Stimulated activated CD4-positive, alpha-beta T cell treated with anti-CD3 and anti-CD28 coated beads, TNF-alpha, amount 100 ng/mL, for 1 hour (primary cell): ENCODE measurements at places on chromosomes 12 and 14.

- no peak for DNase-seq
Measured at GRCh38 chr14:32134448-32135097, 57.5 kb downstream of the ARHGAP5 start.

- DNase-seq, result no peak
Measured at GRCh38 chr14:89085737-89086382, 261.4 kb downstream of the TTC8 start.

DNA sequence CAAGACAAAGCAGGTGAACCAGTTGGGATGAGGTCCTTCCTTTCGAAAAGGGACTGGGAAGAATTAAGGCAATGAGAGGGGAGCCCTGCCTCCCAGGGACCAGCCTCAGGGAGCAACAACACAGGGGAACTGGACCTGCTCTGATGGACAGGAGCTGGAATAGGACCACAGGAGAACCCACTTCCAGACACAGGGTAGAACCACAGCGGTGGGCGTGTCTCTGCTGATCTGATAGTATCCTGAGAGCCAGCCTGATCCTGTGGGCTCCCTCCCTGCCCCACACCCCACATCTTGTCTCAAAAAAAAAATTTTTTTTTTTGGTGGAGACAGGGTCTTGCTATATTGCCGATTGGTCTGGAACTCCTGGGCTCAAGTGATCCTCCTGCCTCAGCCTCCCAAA lies 13.6 kb upstream of the PLEK2 start:
- no peak for DNase-seq

DNA sequence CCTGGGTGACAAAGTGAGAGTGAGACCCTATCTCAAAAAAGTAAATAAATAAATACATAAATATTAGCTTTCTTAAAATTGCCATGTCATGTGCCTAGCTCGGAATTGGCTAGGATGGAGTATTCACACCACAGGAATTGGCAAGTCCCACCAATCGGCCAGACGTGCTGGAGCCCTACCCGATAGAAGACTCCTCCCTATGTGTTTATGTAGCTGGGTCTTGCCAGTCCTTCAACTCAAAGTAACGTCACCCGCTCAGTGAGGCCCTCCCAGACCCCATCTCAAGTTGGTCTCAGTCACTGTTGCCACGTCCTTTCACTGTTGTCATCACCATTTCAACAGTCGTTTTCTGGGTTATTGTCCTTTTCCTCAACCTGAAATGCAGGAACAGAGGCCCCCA lies 20.2 kb downstream of the VRTN start:
- DNase-seq, result no peak

DNA sequence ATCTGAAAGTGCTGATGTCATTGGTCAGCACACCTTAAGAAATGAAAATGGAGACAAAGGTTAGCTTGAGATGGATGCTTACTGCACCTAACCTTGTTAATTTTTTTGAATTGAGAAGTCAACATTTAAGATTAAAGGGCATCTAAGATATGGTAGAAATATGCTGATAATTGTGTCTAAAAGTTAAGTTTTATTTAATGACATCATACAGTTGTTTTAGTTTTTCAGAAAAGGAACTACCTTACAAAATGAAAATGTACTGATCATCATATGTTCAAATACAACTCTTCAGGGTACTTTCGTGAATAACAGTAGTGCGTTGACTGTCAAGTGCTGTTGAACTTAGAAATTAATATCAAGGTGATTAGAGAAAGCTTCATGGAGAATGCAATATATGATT lies 2.5 kb downstream of the SMCO3 start:
- DNase-seq, result no peak

GRCh38 chr12:10252201-10252600 lies 39.5 kb downstream of the GABARAPL1 start:
- DNase-seq, result no peak

- no peak for DNase-seq
Measured at GRCh38 chr12:43407816-43408645, 144.0 kb downstream of the ADAMTS20 start.

- DNase-seq, result no peak
Measured at GRCh38 chr12:61758661-61759060, 501.5 kb upstream of the USP15 start.

DNA sequence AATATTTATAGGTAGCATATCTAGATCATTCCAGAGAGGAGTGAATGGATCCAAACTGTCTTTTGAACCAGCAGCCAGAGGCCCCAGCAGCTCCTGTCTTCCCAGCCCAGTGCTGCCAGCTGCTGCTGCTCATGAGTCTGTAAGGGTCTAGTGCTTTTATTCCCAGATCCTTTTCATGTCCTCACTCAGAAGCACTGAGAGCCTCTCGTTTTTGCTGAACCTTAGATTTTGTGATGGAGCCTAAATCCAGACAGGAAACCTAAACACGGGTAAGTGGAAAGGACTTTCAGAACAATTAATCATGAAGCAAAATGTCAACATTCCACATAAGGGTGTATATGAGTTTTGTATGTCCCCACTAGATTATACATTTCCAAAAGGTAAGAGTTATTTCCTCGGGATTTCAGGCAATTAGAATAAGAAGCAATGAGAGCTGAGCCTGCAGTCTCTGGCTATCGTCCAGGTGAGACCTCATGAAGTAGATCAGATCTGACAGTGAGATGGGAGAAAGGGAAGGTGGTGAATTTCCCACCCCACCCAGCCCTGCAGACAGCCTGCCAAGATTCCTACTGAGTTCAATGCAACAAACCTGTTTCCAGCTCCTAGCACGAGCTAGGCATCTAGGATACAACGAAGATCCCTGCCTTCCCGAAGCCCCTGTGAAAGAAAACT lies 84.4 kb downstream of the NINJ2 start:
- DNase-seq, result no peak

- no peak for DNase-seq
Measured at GRCh38 chr14:101501858-101502615, 59.3 kb upstream of the DIO3 start.

DNA sequence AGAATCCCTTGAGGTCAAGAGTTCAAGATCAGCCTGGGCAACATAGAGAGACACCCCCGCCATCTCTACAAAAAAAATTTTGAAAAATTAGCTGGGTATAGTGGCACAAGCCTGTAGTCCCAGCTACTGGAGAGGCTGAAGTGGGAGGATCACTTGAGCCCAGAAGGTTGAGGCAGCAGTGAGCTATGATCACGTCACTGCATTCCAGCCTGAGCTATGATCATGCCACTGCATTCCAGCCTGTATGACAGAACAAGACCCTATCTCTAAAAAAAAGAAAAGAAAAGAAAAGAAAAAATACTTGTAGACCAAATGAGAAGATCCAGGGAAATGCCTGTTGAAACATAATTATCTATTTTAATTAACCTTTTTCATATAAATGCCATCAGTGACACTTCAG lies 93.8 kb upstream of the MDM1 start:
- no peak for DNase-seq

DNA sequence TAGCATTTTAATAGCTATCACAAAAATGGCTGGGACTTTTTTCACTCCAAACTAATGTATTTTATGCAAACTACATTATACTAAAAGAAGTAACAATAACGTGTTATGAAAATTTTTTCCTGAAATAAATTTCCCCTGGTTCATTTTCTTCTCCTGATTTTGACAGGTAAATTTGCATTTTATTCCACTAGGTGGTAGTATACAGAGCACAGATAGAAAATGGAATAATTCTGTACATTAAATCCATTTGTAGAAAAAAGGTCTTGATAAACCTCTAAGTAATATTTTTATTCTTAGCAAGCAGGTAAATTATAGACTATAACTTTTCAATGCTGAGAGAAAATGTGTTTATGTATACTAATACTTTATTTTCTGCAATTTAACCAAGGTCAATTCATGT lies 96.5 kb downstream of the BCAT1 start:
- no peak for DNase-seq

DNA sequence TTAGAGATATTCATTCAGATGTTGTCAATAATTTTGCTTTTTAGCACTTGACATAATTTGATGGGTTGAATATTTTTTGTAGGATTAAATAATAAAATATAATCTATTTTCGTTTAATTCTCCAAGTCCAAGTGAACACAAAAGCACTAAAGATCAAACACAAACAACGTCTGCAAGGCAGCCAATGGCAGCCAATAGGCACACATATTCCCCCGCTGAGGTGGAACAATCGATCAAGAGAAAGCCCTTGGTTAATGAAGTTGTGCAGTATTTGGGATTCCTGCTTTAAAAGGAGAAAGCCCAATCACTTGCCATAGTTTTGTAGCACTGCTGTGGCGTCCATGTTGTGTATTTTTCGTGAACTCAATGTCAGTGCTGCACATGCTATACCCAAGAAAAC lies 1.5 kb downstream of the DHRS7 start:
- no peak for DNase-seq

DNA sequence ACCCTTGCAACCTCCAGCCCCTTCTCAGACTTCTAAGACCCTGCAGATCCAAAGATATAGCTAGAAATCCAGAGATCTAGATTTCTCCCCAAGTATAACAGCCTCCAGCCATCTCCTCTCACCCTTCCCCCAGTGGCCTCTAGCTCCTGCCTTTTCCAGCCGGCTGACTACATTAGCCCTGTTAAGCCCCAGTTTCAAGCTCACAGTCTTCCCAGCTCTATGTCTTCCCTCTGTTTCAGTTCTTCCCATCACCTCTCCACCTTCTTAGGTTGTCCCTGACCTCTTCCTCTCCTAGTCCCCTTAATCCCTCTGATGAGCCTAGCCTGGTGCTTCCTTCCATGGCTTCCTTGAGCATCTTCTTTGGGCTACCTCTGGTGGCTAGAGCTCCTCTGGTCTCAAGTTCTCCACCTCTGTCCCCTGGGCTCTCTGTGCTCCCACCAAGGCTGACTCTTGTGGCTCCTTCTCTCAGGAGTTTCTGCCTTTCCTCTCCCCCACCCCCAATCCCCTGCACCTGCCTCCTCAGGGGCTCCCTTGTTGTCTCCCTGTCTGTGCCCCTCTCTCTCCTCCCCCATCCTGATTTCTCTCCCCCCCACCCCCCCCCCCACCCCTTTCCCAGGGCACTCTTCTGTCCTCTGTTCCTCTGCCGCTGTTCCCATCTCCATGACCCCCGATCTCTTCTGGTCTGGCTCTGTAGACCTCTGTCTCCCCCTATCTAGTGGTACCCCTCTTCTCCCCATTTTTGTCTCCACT lies 816 bp upstream of the GDF11 start:
- DNase-seq, result no peak

DNA sequence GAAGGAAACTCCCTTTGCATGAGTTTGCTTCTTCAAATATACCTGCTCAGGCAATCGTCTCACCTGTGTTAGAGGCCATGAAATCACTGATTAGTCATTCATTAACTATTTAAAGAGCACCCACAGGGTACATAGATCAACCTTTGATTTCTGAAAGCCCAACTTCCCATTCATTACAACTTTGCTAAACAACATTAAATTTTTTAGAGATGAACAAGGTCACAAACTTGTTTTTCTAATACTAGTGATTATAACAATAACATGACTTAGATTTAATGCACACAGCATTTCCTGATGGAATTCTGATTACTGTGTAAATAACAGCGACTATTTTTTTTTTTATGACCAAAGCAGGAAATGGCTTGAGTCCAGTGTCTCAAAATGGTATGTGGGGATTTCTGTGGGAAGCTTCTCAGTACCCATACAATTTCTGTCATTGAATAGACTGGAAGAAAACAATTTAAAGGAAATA lies 5.4 kb upstream of the ERO1A start:
- no peak for DNase-seq

GRCh38 chr14:51597261-51598001 lies 54.3 kb upstream of the FRMD6 start:
- DNase-seq, result no peak

- no peak for DNase-seq
Measured at GRCh38 chr12:120650233-120650690, 9.8 kb downstream of the CABP1 start.

DNA sequence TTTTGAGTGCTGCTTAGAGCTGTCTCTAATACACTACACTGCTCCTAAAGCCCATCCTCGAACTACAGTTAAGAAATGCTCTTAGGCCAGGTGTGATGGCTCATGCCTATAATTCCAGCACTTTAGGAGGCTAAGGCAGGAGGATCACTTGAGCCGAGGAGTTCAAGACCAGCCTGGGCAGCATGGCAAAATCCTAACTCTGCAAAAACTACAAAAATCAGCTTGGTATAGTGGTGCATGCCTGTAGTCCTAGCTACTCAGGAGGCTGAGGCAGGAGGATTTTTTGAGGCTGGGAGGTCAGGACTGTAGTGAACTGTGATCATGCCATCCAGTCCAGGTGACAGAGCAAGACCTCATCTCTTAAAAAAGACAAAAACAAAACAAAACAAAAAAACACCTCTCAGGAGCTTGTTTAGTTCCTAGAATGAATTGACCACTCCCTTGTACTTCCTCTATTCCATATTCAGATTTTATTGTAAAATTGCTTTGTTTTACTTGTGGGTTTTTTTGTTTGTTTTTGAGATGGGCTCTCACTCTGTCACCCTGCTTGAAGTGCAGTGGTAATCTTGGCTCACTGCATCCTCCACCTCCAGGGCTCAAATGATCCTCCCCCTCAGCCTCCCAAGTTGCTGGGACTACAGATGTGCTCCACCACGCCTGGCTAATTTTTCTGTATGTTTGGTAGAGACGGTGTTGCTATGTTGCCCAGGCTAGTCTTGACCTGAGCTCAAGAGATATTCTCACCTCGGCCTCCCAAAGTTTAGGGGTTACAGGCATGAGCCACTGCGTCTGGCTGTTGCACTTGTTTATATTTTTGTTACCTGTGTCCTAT lies 13.6 kb downstream of the MDM2 start:
- DNase-seq, result no peak

DNA sequence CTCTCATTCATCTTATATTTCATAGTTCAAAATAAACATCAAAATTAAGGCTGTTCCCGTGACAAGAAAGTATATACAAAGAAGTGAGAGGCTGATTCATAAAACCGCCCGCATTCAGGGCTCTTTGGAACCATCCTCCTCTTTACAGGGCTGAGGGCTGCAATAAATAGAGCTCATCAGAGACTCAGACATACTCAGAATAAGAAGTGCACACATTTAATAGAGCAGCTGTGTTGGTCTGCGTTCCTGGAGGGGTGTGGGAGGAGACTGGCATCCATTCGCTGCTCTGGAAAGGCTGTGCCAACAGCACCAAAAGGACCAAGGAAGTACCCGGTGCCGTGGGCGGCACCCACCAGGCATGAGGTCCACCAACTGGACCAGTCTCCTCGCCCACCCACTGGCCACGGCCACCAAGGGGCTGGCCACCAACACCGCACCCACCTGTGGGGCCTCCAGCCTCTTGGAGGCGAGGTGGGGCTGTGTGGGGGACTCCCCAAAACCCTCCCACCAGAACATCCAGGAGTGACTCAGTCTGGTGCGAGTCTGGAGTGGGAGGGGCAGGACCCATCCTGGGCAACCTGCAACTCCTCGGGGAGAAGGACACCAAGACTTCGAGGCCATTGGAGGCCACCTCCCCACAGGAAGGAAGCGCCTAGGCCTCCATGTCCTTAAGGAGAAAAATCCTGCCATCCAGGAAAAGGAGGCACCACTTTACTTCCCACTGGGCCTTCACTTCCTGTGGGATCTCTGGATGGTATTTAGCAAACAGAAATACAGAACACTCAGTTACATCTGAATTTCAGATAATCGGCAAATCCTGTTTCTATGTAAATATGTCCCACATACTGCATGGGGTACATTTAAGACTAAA lies 32.7 kb downstream of the VCPKMT start:
- peak; percentile 42 for DNase-seq

DNA sequence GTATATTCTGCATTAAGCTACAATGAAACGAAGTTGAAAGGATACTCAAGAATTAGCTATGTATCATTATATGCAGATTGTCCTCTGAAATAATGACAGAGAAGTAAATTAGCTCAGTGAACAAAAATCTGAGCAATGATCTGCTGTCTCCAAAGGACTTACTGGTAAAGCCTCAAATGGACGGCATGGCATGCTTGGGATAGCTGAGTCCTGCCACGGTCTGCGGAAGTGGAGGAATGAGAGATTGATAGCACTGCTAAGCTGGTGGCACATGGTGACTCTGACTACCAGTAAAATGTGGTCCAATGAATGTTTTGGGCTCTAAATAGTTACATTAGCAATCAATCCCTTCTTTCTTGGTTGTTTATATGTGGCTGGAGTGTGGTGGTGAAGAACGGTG lies 3.7 kb upstream of the DENND5B start:
- DNase-seq, result no peak
